ENCODE measurements at places on chromosomes 7 and 10. TPM values are rescaled to one million over a fixed set of nuclear protein-coding genes. Genes with fewer than 3 reads are reported as not detected.

FGFR2 gene
- 33.3 TPM for total RNA-seq

FBXL13 gene
- total RNA-seq: 0.40 TPM

STOX1 gene
- 2.1 TPM for total RNA-seq

CHAT gene
- not detected for total RNA-seq

CCDC146 gene
- 5.7 TPM for total RNA-seq

SLC26A5 gene
- 0.19 TPM for total RNA-seq

HOGA1 gene
- 0.62 TPM for total RNA-seq

SCIN gene
- total RNA-seq: 19.5 TPM

LDB3 gene
- 3.4 TPM for total RNA-seq

IFIT3 gene
- total RNA-seq: 1.8 TPM

C10orf143 gene
- 4.0 TPM for total RNA-seq

RNLS gene
- 9.5 TPM for total RNA-seq

GIMAP6 gene
- total RNA-seq: 3.1 TPM

CYP2C8 gene
- total RNA-seq: not detected

SP4 gene
- total RNA-seq: 40.6 TPM

STK31 gene
- total RNA-seq: 0.67 TPM

KCNIP2 gene
- total RNA-seq: not detected

NANOS1 gene
- total RNA-seq: 1.7 TPM

PHF14 gene
- 37.4 TPM for total RNA-seq

PALD1 gene
- total RNA-seq: 3.1 TPM

PNLIP gene
- total RNA-seq: not detected

ADGRA1 gene
- total RNA-seq: not detected

TMEM176B gene
- total RNA-seq: 3.5 TPM

GIMAP8 gene
- total RNA-seq: 12.2 TPM

FKBP6 gene
- total RNA-seq: not detected

SLC26A3 gene
- not detected for total RNA-seq

STEAP2 gene
- total RNA-seq: 5.0 TPM

CPSF4 gene
- total RNA-seq: 29.2 TPM

SH2D4B gene
- total RNA-seq: not detected

TAS2R40 gene
- total RNA-seq: not detected

MAD1L1 gene
- 34.7 TPM for total RNA-seq

NPTX2 gene
- 3.1 TPM for total RNA-seq

ASB13 gene
- 16.1 TPM for total RNA-seq

ZNF503 gene
- total RNA-seq: 9.7 TPM

MARCHF5 gene
- 17.6 TPM for total RNA-seq

ARHGAP22 gene
- total RNA-seq: 2.1 TPM

CALHM2 gene
- total RNA-seq: 13.5 TPM

ST7 gene
- total RNA-seq: 15.3 TPM

MBL2 gene
- total RNA-seq: not detected

CLCN1 gene
- total RNA-seq: 0.91 TPM

PLEKHS1 gene
- total RNA-seq: not detected

CYP3A4 gene
- total RNA-seq: not detected

ST8SIA6 gene
- 1.0 TPM for total RNA-seq

DBF4 gene
- total RNA-seq: 14.7 TPM

BUB3 gene
- total RNA-seq: 121 TPM

ACHE gene
- 0.22 TPM for total RNA-seq

ACSL5 gene
- total RNA-seq: 5.8 TPM

ELFN1 gene
- 0.38 TPM for total RNA-seq

OR6B1 gene
- total RNA-seq: not detected

ACBD7 gene
- 0.91 TPM for total RNA-seq

ADCYAP1R1 gene
- 10.5 TPM for total RNA-seq

OR6V1 gene
- total RNA-seq: not detected

AP4M1 gene
- 11.0 TPM for total RNA-seq

SUN3 gene
- total RNA-seq: not detected

HIPK2 gene
- 27.8 TPM for total RNA-seq

EPHA1 gene
- 132 TPM for total RNA-seq

STEAP4 gene
- 50.5 TPM for total RNA-seq

VSTM4 gene
- 2.6 TPM for total RNA-seq

All from esophagus squamous epithelium (tissue), 5 donors.